Stimulated activated CD4-positive, alpha-beta T cell treated with anti-CD3 and anti-CD28 coated beads, Interleukin-4, amount 100 ng/mL, for 24 hours (primary cell): ENCODE measurements at places on chromosomes 7 and 10.

- no peak for DNase-seq
These were observed 72.2 kb upstream of the SHH start for GRCh38 chr7:155884225-155885166.

- DNase-seq: no peak
These were observed 123.6 kb upstream of the TMEM72 start for GRCh38 chr10:44787480-44788075.

GRCh38 chr7:112452102-112452888 is 2.0 kb downstream of the IFRD1 start:
- DNase-seq: no peak

- no peak for DNase-seq
These were observed 306.3 kb upstream of the SP8 start for GRCh38 chr7:21092766-21093702.

GRCh38 chr10:103395754-103396066 is 565 bp downstream of the ATP5MK start:
- no peak for DNase-seq

DNA sequence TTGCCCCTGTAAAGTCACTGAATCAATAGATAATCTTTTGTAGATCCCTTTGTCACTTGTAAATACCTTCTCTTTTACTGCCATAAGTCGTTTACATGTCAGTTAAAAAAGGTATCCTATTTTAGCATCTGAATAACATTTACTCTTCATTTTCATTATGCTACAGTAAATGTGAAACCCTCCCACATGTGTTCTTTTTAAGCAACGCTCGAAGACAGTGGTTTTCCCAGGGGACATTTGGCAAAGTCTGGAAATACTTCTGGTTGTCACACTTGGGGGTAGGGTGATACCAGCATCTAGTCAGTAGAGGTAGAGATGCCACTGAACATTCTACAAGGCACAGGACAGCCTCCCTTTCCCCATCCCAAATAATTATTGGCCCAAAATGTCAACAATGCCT is 23.7 kb downstream of the ATAD1 start:
- DNase-seq: no peak

DNA sequence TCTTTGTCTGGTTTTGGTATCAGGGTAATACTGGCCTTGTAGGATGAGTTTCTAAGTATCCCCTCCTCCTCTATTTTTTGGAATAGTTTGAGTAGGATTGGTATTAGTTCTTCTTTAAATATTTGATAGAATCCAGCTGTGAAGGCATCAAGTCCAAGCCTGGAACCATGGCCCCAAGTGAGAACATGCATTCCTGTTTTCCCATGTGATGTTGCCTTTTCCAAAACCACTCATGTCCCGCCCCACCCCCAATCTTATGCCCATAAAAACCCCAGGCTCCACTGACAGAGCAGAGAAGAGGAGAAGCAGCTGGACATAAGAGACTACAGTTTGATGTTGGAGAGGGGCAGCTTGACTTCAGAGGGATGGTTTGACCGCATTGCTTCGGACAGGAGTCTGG is 71.2 kb downstream of the MINPP1 start:
- no peak for DNase-seq

DNA sequence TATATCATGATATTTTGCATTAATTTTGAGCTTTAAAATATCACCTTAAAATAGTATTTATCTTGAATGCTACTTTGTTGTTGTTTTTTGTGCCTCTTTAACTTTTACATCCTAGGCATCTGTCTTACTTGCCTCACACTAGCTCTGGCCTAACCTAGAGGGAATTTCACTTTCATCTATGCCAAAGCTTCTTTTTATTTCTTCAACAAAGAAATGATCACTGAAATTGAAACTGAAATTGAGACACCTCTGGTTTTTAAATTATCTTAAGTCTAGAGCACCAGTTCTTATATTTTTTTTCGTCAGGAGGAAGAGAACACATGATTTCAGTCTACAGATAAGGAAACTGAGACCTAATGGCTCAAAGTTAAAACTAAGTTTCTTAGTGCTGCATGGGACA is 3.5 kb upstream of the SCIN start:
- DNase-seq: no peak

DNA sequence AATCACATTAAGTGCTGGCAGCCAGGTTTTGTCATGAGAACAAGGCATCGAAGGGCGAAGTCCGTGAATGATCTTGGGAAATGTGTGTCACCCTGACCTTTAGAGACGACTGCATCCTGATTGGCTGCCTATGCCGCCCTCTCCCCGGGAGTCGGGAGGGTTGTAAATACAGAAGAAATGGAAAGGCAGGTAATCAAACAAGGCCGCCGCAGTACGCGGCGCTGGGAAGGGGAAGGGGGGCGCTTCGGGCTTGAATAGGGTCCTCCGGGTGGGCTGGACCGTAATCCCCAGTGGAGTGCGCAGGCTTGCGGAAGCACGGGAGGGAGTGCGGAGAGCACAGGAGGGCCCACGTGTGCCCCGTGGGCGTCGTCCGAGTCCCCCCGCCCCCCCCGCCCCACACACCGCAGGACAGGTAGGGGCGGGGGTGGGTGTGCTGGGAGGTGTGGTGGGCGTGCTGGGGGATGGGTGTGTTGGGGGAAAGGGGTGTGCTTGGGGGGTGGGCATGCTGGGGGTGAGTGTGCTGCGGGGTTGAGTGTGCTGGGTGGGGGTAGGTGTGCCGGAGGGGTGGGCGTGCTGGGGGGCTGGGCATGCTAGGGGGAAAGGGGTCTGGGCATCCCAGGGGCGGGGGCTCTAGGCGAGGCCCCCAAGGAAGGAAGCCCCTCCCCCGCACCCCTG is 169.4 kb downstream of the ARHGAP12 start:
- peak; percentile 78 for DNase-seq

DNA sequence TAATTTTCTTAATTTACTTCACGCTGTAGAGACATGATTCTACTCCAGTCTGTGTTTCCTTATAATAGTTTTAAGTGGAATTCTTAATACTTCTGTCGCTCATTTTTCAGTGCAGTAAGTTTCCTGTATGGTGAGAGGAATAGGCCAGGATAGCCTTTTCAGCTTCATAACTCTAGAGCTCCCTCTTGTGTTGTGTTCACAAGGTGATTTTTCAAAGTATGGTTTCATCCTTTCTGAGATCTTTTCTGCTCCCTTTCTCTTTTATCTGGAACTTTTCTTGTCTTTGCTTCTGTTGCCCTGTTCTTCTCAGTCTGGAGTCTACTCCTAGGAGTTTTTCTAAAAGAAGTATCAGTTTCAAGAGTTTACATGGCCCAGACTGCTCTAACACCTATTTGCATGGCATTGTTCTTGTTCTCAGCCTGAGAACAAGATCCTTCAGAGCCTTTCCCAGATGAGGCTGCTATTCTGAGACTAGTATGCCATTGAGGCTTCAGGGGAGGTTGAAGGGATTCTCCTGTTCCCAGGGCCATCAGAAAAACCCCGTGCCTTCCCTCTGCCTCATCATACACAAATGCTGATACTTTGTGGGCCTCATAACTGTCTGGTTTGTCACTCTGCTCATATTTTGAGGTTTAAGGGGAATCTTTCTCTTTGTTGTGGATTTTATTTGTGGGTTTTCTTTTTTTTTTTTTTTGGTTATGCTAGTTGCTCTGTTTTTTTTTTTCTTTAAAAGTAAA is 21.8 kb downstream of the NET1 start:
- DNase-seq: no peak

DNA sequence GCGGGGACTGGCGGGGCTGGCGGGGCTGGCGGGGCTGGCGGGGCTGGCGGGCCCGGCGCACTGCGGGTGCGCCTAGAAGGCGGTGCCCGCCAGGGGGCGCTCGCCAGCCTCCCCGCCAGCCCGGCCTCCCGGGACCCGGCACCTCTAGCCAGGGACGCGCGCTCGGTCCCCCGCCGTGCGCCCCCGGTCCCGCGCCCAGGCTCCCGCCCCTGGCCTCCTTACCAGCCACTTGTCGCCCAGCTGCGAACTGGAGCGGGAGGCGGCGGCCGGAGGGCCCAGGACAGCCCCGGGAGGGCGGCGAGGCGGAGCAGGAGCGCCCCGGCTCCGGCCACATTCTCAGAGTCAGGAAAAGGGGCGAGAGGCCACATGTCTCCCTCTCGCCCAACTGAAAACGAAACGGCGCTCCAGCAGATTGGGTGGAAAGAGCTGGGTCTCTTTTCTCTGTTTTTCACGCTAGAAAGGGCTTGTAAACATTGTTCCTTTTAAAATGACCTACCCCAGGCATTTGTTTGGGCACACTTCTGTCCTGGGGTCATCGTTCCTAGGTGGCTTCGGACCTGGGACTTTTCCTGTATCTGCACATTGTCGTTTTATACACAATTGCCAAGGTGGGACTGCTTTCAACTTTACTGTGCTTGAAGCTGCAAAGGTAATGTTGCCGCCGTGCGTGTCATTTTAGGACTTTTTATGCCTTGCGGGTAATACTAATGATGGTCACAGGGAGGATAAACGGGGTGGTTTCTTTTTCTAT is 378 bp upstream of the PRKCQ start:
- DNase-seq: peak; percentile 87

DNA sequence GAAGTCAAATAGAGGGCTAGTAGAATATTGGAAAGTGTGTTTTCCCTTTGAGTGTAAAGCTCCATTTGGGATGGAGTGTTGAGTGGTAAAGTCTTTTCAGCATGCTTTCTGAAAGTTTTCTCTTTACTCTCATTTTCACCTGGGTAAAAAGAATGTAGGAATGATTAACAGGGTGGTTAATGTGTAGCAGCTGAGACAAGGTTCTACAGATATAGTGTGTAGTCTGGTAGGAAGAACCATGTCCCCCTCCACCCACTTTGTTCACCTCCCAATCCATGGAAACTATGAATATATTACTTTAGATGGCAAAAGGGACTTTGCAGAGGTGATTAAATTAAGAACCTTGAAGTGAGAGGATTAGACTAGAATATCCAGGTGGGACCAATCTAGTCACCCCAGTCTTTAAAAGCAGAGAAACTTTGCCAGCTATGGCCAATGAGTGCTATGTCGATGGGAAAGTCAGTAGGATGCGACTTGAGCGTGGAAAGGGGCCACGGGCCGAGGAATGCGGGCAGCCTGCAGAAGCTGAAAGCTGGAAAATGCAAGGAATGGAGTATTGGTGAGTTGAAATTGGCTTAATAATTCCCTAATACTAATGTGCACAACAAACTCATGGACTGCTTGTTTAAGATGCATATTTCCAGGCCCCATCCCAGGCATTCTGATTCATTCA is 166.3 kb upstream of the AHR start:
- no peak for DNase-seq

DNA sequence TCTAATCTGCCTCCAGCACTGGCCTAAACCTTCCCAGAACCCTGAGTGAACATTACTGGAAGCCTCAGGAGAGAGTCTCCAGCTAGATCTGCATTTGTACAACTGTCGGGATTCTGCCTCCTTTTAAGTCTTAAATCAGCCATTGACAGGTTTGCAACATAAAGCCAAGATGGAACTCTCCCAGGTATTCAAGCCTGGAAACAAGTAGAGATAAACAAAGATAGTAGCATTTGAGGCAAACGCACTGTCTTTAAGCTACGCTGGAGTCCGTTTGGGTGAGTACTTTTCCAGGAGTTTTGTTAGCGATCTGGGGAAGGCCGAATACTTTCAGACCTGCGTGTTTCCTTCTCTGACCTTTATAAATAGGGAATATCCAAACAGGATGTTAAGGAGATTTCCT is 317.2 kb upstream of the FZD8 start:
- DNase-seq: no peak

- DNase-seq: no peak
These were observed 347.9 kb downstream of the GRID1 start for GRCh38 chr10:86018735-86019058.
